Activated CD8-positive, alpha-beta memory T cell treated with anti-CD3 and anti-CD28 coated beads, Interleukin-2, amount 50 U/mL, for 48 hours (primary cell): ENCODE measurements at places on chromosomes 2 and 18.

DNA sequence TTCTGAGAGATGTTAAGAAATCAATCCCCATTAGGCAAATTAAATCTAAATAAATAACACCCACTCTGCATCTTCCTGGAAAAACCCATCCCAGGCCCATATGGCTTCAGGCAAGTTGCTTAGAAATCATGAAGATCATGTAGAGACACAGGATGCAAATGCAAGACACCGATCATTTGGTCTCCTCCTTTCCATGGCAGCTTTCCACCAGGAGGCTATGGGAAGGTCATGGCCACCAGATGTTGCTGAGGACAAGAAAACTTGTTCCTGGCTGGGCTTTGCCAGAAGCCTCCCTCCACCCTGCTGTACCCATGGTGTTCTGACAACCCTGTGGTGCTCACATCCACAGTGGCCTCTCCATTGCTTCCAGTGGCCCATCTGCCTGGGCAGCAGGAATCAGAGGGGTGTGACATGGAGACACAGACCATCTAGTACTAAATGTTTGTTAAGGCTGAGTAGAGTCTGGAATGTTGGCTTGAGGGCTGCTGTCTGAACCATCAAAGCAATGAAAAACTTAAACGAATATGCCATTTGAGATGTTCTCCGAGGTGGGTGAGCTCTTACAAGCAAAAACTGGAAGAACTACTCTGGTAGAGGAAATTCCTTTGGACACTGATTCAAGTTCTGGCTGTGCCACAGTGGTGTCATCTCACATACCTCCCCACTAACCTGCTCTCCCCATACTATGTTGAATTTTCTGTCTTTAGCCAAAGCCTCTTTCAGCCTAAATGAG lies 293.2 kb downstream of the TNS1 start:
- DNase-seq = no peak

DNA sequence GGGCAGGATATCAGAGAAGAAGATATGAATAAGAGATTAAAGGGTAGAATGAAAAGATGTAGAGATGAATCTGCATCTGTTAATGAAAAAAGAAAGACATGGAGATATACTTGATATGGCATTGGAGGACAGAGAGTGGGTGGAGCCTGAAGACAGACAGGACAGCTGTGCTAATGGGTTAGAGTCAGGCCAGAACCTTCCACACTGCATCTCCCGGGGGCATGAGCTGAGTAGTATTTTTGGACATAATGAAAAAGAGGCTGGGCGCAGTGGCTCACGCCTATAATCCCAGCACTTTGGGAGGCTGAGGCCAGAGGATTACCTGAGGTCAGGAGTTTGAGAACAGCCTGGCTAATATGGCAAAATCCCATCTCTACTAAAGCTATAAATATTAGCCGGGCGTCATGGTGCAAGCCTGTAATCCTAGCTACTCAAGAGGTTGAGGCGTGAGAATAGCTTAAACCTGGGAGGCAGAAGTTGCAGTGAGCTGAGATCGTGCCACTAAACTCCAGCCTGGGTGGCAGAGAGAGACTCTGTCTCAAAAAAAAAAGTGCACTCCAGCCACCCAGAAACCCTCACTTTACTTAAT lies 11.4 kb downstream of the FLACC1 start:
- no peak for DNase-seq

DNA sequence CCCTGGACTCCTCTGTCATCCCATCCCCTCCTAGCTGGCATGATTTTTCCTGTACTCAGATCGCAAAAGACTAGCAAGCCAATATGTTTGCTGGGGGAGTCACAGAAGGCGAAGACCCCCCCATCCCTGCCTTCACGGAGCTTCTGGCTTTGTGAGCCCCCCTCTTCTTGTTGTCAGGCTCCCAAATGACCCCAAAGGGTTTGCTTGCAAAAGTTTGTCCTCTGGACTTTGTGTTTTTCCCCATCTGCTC lies 169.9 kb downstream of the SMAD7 start:
- no peak for DNase-seq

- no peak for DNase-seq
Measured at GRCh38 chr2:61928826-61929461, 23.5 kb downstream of the COMMD1 start.

DNA sequence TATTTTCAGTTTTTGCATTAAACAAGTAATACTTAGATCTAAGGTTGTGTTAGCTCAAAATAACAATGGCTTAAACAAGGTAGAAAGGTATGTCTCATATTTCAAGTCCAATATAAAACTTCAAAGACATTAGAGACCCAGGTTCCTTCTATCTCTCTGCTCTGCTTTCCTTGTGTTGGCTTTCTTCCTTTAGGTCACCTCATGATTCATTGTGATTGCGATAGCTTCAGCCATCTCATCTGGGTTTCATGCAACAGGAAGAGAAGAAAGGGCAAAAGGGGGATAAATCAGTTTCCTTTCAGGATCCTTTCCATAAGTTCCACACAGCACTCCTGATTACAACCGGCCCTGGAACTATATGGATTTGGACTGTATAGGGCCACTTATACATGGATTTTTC lies 16.0 kb upstream of the TBR1 start:
- no peak for DNase-seq

GRCh38 chr2:152240559-152241231 lies 65.1 kb upstream of the STAM2 start:
- DNase-seq = no peak

- DNase-seq = no peak
Measured at GRCh38 chr18:55290898-55291297, 297.1 kb downstream of the TCF4 start.

GRCh38 chr2:137644731-137645130 lies 319.5 kb upstream of the HNMT start:
- DNase-seq = no peak

DNA sequence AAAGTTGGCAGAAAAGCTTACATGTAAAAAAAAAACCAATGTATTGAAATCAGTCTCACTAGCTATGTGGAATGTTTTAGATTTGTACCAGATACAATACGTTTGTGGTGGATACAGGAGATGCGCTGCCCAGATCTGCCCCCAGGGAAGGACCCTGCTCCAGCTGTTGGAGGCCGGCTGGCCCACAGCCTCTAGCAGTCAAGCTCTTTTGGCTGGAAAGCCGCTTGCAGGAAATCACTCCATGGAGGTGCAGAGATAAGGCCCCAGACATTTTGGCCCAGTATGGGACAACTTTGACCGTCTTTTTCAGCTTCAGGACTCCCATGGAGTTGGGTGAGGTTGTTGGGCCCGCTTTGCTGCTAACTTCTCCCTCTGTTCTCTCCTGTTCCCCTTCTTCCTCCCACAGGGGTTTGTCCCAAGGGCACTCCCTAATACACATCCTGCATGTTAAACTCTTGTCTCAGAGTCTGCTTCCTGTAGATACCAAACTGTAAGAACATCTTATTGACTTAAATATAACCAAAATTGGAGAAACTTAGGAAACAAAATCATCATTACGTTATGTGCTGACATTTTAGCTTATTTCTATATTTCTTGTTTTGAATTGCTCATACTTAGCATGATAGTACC lies 1.7 kb upstream of the QPCT start:
- no peak for DNase-seq

DNA sequence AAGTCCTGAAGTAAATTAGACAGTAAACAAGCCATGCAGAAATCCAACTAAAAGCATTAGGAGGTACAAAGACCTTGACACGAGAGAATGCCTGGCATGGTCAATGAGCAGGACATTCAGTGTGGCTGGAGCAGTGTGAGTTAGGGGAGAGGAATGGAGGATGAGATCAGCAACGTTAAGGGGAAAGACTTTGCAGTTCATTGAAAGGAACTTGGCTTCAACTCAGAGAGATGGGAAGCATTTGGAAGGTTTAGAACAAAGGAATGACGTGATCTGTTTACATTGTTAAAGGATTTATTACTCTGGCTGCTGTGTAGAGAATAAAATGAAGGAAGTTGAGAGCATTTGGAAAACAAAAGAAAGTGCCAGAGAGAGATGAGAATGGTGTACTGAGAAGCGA lies 621.3 kb downstream of the XIRP2 start:
- DNase-seq = no peak

GRCh38 chr2:238138331-238139195 lies at the start of gene KLHL30:
TSS of gene KLHL30 (plus strand) at chr2:238138668. CDS start at chr2:238140755, 2,087 bp downstream.
- DNase-seq = no peak

- no peak for DNase-seq
Measured at GRCh38 chr2:86358957-86359356, 21.5 kb upstream of the REEP1 start.

DNA sequence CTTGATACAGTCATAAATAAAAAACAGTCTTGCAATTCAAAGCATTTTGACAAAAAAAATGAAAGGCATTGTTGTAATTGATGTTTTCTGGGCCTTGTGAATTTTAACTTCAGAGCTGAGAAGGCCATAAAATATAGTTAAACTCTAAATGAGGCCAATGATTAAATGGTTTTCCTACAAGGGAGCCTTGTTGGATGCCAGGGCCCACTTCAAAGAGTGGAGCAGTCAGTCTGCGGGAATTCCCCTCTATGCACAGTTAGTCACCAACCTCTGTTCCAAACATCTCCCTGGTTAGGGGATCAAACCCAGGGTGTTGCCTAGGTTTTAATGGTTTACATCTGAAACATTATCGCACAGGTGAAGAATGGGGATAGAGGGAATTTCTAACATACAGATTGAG lies 143.4 kb downstream of the NCKAP5 start:
- no peak for DNase-seq

DNA sequence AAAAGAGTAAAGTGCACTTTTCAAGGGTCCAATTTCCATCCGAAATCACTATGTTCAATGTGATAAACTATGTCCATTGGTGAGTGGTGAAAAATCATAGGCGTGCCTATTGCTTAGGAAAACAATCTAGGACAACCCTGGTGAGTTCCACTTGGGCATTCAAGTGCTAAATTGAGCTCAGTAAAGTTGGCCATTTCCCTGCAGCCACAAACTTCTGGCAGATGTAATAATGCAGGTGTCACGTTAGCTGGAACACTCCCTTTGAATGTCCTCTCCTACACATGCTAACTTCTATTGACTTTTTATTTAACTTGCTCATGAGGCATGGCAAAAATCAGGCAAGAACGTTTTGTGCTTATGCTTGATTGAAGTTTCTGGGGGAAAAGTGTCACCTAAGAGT lies 67.1 kb downstream of the CPS1 start:
- DNase-seq = no peak

GRCh38 chr2:86480105-86480504 lies 38.9 kb downstream of the KDM3A start:
- no peak for DNase-seq

DNA sequence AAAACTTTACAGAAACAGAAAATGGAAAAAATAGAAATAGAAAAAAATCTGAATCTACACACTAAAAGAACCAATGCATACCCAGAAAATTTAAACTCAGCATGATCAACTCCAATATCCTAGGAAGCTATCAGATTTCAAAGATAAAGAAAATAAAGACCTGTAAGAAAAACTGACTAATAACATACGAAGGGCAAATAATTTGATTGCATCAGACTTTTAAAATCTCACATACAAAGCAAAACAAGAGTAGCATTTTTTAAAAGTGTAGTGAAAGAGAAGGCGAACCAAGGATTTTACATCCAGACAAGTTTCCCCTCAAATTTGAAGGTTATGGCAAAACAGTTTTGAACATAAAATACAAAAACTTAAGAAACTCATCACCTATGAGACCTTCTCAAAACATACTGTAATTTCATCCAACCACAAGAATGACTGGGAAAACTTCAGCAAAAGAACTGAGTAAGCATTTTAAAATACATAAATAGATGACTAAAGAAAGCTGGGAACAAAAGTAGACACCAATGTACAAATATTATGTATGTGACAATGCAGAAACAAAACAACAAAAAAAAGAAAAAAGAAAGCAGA lies 54.8 kb downstream of the NBAS start:
- DNase-seq = no peak

DNA sequence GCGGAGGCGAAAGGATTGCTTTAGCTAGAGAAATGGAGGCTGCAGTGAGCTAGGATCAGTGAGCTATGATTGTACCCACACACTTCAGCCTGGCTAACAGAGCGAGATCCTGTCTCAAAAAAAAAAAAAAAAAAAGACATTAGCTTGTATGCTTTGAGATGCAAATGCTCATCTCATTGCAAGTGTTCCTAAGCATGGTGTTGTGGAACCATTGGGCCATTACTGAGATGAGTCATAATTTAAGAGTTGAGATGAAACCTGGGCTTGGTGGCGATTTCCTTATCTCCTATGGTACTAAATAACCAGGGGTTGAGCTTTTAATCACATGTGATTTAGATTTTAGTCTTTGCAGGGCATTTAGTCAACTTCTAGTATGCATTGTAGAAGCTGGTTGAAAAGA lies 2.2 kb downstream of the PLEKHA3 start:
- DNase-seq = no peak

GRCh38 chr2:238868067-238868524 lies 20.2 kb downstream of the TWIST2 start:
- no peak for DNase-seq

DNA sequence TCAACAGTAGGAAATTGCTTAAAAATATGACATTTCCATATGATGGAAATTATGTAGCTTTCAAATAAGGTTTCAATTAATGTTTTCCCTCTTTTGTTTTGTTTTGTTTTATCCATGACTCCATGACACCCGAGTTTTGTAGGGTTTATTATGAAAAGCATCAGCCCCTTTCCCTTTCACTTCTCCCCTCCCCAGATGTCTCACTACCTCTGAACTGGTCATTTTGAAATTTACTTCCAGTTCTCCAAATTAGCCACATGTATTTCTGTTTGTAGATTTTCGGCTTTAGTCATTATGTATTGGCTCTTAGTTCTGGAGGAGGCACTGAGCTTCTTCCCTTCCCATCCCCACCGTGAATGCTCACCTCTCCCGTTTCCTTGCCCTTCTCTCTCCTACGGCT lies 18.6 kb upstream of the VPS4B start:
- no peak for DNase-seq

DNA sequence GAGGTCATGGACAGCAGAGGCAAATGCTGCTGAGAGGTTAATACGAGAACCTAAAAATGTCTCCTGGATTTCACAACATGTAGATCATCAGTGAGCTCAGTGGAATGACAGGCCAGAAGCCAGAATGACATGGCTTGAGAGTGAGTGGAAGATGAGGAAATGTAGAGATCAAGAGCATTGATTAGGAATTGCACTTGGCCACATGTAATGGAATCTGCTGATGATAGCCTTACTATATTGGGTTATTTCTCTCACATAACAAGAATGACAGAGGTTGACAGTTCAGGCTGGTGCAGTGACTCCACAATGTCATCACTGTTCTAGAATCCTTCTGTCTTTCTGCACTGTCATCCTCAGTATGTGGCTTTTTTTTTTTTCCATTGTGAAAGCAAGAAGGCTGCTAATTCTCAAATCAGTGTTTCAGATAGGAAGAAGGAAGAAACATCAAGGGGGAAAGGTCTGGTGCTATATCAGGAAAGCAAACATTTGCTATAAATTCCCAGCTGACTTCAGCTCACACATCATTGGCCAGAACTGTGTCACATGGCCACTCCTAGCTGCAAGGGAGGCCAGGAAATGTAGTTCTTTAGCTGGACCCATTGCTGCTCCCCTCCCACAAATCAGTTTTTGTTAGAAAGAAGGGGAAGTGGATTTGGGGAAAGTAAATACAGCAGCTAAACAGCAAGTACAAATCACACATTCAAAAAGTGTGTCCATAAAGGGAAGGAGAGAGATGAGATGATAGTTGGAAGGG lies 127.2 kb downstream of the FAM161A start:
- no peak for DNase-seq
